Left hindlimb (tissue), 1 donor: ENCODE measurements at places on chromosomes 2 and 18.
A peak's percentile ranks its signal among the peaks of the same experiment; 100 is the strongest.

DNA sequence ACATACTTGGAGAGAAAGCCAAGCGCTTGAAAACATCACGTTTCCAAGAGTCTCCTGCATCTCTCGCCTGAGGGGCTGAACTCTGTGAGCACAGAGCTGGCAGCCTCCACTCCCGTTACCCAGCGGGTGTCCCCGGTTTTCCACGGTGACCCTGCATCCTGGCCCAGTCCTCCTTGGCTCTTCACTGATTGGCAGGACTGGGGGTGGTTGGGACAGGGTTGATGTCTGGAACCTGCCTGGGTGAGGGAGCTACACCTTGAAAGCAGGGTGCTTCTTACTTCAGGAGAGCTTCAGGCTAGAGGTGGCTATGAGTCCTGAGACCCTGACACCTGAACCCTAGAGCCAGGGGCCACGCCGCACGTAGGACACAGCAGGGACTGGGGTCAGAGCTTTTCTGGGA is 234.1 kb downstream of the DYSF start:
- DNase-seq, result peak; percentile 29

DNA sequence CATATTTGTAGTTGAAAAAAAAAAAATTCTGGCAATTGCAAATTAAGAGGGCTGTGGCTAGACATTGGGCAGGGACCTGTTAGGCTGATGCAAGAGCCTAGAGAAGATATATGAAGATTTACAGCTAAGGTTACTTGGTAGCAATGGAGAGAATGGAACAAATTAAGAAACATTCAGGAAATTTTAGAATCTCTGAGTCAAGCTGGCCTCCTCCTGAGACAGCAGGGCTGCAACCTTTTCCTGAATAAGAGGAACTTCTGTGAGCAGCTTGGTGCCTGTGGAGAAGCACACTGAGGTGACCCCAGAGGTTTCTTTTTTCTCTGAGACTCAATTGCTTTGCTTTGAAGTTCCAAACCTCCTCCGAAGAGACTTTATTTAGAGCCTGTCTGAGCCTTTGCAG is 118.6 kb upstream of the LRATD1 start:
- no peak for DNase-seq

DNA sequence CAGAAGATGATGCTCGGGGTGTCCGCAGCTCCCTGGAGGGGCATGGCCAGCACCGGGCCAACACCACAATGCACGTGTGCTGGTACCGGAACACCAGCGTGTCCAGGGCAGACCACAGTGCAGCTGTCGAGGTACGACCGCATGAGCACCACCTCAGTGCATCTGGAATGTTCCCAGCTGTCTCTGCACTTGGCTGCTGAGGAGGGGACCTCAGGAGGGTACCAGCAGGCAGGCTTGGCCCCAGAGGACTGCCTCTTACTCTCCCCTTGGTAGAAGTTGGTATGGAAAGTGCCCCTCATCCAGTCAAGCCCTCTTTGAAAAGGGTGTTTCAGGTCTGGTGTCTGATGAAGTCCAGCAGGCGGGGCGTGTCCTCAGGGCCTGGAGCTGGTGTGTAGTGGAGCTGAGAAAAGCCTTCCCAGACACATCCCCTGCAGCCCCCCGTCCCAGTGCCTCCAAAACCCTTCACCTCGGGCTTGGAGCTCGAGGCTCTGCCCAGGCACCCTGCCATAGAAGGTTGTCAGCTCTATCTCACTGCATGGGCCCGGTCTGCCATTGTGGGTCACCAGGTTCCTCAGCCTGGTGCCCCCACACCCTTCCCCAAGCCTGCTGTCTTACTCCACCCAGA is 16.7 kb downstream of the STK25 start:
- DNase-seq, result no peak

DNA sequence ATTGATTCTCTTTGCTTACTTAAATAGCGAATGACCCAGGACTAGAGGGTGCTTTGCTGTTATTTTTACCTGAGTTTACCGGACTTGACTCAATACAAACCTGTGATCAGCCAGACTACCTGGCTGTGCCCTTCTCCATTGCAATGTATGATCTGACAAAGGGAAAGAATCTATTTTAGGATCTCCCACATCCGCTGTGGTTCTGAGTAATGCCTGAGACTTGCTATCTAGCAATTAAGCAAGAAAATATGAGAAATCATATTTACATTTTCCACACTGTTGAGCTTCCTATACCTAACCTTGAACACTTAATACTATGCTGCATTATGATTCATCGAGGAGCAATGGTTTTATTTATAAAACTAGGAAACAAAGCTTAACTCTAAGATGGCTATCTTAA is 215.2 kb downstream of the RAD51AP2 start:
- DNase-seq, result no peak

DNA sequence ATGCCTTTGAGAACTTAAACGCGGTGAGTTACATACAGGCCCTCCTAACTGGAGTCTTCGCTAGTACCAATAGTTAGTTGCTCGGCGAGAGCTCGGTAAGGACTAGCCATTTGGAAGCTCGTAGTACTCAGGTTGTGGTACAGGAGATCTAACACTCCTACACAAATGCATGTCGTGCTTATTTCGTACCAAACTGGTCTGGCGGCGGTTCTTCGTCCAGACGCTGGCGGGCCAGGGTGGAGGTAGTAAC is 346 bp upstream of the VRK2 start:
- DNase-seq, result no peak

- no peak for DNase-seq
These were observed 102.3 kb upstream of the SMAD7 start for GRCh38 chr18:49052891-49053644.

DNA sequence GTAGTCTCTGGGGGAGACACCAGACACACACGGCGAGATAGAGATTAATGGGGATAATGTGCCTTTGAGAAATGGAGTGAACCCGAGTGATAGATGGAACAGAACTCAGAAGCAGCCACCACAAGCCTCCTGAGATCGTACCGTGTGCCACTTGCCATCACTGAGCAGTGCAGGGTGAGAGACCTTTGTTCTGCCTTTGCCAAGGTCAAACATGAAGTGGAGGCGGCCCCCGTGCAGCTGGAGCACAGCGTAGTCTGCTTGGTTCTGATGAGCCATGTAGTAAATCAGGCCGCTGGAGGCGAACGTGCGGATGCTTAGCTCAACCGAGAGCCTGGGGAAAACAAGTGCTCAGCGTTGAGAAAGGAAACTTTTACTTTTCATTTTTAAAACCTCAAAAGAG is 167.0 kb downstream of the LAMA1 start:
- DNase-seq, result no peak

DNA sequence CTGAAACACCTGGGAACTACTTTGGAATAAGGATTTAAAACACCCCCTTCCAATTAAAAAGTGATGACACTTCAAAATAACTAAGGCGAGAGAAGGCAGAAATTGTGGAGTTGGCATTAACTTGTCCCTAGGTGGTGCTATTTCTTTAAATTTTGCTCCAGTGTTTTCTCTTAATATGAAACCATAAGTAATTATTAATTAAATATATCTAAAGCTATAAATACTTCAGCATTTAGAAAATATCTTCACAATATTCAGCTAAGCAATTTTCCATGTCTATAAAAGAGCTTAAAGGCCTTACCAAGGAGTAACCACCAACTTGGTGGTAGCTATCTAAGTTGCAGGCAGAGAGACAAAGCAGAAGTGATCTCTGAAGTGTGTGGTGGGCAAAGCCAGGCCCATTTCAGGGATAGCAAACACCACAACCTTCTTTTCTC is 186.8 kb upstream of the PGAP1 start:
- DNase-seq, result no peak

DNA sequence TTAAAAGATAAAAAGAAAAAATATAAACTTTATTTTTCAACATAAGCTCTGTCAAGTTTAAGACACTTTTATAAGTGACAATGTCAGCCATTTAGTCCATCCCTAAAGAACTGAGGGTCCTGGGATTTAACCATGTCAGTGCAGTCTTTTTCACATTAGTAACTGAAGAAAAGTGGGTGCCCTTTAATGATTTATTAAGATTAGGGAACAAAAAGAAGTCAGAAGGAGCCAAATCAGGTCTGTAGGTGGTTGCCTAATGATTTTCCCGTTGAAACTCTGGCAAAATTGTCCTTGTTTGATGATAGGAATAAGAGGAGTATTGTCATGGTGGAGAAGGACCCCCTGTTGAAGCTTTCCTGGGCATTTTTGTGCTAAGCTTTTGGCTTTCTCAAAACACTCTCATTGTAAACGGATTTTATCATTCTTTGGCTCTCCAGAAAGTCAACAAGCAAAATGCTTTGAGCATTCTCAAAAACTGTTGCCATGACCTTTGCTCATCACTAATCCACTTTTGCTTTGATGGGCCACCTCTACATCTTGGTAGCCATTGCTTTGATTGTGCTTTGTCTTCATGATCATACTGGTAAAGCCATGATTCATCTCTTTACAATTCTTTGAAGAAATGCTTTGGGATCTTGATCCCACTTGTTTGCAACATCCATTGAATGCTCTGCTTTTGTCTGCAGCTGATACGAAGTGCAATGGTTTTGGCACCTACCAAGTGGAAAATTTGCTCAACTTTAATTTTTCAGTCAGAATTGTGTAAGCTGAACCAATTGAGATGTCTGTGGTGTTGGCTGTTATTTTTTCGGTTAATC is 22.0 kb downstream of the TSPYL6 start:
- no peak for DNase-seq

DNA sequence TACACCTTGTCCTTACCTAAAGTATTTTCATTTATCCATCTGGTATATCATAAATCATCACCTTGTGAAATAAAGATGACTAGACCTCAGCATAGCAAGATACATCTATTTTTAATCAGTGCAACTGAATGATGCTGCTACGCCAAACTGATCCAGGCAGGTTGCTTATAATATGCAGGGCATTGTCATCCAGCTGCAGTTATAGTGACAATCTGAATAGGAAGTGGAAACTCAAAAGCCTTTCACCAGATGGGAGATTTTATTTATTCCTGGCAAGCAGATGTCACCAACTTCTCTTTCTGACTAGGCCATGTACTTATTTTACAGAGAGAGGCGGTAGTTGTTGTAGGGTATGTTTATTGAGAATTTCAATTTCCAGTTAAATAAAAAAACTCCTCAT is 747.3 kb downstream of the ADCYAP1 start:
- no peak for DNase-seq

DNA sequence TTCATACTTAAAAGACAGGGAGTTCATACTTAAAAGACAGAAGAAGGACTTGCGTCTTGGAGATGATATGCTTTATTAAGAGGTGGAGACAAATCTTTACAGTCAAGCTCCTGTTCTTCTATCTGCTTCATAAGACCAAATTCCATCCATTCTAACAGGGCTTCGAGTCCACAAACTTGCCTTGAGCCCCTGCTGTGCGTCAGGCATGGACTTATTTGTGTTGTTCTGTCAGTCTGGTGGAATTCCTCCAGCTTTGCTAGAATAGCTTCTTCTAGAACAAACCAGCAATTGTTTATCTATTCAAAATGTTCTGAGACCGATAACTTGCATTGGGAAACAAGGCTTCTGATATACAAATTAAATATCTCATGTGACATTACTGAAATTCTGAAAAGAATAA is 73.9 kb upstream of the SOX11 start:
- DNase-seq, result no peak

DNA sequence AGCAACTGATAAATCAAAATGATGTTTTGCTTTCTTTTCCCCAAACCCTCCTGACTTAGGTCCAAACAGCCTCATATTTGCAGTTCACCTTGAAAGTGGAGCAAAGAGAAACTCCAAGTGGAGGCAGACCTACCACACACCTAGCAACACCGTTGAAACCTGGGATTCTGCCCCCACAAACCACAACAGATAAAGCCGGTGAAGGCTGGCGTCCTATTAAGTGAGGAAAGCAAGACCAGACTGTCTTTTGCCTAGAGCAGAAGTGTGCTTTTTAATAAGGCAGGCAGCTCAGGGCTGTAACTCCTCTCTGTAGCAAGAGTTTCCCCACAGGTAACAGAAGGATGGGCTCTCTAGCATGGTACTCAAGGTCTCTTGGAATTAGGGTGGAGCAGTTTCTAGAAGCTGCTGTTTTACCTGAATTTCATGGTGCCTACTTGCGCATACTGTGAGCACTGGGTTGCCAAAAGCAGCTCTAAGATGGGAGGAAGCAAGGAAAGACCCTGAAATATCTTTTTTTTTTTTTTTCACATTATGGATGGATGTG is 336.9 kb downstream of the BCL11A start:
- no peak for DNase-seq

DNA sequence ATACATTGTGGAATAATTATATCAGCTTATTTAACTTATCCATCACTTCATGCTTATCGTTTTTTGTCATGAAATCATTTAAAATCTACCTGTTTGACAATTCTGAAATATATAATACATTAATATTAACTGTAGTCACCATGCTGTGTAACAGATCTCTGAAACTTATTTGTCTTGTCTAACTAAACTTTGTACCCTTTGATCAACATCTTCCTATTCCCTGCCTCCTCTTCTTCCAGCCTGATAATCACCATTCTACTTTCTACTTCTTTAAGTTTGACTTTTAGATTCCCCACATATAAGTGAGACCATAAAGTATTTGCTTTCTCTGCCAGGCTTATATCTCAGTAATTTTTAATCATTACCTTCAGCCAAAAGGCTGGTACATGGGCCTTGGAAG is 134.2 kb upstream of the LINC00305 start:
- no peak for DNase-seq

DNA sequence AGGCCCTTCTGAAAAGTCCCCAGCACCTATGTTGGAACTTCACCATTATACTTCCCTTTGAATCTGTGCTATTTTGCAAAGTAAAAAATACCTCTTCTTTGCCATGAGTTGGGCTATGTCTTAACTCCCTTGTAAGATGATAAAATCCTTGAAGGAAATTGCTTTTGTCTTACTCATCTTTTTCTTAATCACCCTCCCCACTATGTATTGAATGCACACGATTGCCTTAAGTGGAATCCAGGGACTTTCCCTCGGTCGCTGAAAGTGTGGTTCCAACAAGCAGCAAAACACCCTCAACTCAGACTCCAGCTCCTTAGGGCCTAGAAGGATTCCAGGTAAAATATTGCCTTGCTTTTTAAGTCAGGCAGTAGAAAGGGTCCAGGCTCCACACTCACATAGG is 173.2 kb upstream of the ARL4C start:
- DNase-seq, result no peak

- DNase-seq, result no peak
These were observed 221.1 kb downstream of the GALR1 start for GRCh38 chr18:77470569-77471413.

DNA sequence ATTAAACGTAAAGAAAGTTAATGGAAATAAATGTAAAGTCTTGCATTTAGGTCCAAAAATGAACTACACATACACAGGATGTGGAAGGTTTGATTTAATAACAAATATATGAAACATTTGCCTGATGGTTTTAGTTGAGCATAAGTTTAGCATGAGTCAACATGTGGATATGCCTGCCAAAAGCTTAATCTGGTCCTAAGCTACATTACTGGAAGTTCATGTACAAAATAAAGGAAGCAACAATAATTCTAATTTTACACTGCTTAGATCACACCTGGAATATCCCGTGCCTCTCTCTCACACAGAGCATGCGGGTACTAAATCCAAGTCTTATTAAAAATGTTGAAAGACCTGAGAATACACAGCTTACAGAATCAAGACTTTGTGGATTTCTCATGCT is 276.5 kb upstream of the NRP2 start:
- no peak for DNase-seq

DNA sequence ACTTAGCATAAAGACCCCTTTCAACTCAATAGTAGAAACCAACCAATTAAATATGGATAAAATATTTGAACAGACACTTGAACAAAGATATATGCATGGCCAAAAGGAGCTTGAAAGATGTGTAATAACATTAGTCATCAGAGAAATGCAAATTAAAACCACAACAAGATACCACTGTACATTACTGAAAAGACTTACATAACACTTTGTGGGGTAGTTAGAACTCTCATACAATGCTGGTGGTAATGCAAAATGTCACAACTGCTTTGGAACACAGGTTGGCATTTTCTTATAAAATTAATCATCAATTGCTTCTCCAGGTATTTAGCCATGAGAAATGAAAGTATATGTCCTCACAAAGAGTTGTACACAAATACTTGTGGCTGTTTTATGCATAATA is 60.7 kb downstream of the TTC27 start:
- DNase-seq, result no peak
